ENCODE measurements at places on chromosomes 3 and 15.

- DNase-seq: no peak
These were observed 1085.2 kb upstream of the CADM2 start for GRCh38 chr3:83873550-83873949.

GRCh38 chr3:89402051-89402450, 294.6 kb downstream of the EPHA3 start:
- DNase-seq: no peak

DNA sequence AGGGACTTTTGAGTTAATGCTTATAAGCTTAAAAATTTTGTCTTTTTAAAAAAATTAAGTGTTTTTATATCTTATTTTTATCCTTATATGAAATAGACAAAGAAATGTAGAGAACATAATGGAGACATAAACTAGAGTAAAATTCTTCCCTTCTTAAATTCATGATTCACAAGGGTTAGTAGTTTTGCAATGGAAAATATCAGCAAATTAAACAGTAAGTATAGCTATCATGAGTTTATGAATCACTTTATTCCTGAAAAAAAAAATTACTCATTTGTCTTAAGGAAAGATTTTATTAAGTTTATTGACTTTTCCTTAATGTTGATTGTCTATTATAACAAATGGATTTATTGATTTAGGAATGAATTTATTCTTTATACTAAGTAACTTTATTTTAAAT, 4.3 kb downstream of the ATP6V1A start:
- DNase-seq: no peak

DNA sequence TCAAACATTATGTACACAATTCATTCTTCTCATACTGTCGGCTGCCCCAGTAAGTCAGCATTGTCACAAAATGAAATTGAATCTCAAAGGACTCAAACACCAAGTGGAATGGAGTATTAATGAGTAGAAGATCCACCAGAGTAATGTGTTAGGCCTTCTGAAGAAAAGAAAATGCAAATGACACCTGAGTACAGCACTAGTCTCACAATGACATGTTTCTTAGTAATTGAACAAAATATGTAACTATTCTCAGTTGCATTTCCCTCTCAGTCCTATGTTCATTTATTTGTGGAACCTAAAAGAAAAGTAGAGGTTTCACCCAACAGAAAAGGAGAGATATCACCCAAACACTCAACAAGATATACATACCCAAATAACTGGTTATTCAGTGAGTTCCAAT, 283.9 kb upstream of the THBS1 start:
- no peak for DNase-seq

GRCh38 chr3:129045675-129046036, 14.9 kb upstream of the GP9 start:
- peak; percentile 65 for DNase-seq

GRCh38 chr3:13543253-13543652, 5.7 kb upstream of the FBLN2 start:
- DNase-seq: no peak

DNA sequence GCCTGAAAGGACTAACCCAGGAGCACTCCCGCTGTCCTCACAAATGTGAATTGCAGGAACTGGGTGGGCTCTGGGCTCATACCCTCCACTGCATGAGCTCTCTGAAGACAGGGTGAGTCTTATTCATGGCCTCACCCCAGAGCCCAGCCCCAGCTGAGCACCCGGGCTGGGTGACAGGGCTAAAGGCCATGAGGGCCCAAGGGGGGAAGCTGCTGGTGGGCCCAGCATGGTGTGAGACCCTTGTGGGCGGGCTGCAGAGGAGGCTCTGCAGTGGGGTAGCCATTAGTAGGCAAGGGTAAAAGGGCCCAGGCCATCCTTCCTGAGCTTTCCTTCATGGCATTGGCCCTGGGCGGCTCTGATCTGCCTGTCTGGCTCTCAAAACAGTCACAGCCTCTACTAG, 30.3 kb downstream of the SRPRB start:
- no peak for DNase-seq

GRCh38 chr15:96035635-96036034, 294.9 kb upstream of the NR2F2 start:
- DNase-seq: no peak
